ENCODE measurements at places on chromosomes 11 and 22.

- DNase-seq, result no peak
Observed at GRCh38 chr22:47452184-47452583, 689.7 kb downstream of the TBC1D22A start.

DNA sequence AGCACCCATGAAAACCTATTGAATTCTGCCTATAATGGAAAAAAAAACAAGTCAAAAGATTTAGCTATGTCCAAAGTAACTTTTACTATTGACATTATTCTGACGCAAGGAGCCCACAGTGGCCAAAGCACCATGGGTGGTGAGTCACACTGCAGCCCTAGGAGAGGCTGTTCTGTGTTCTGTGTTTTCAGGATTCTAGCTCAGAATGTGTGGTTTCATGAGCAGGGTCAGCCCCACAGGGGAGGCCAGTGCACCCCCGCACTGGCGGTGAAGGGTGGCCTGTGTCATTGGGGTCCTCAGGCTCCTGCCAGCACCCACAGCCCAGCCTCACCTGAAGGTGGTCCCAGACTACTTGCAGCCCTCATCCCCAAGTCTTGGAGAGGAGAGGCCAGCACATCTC, 112.2 kb downstream of the BRD1 start:
- no peak for DNase-seq

DNA sequence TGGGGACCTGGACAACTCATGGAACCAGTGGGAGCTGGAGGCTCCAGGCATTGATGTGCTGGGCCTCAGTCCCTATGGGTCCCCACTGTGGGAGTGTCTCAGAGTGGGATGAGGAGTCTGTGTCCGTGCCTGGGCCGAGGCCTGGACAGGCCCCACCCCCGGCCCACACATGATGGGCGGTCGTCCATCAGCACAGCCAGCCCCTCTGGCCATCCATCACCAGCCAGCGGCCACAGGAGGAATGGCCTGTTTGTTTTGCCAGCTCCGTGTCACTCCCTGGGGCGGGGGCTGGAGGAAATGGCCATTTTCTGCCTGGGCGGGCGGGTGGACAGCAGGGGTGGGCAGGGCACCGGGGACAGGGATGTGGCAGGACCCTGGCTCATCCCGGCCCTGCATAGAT, 13.0 kb upstream of the TBX1 start:
- no peak for DNase-seq

DNA sequence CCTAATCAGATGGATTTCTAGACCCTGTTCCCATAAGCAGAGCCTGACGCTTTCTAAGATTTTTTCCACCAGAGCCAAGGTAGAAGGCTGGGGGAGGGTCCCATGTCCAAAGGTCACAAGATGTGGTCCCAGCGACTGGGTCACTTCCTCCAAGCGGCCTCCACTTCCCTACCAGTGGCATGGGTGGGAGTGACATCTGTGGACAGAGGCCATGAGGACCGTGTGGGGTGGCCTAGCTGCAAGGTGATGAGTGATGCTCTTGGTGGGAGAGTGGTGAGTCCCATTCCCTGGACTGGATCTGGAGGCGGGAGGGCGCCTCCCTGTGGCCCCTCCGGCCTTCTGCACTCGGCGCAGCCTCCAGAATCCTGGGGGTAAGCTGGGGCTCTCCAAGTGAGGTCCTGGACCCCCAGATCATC, 32.4 kb upstream of the PRR5 start:
- no peak for DNase-seq

DNA sequence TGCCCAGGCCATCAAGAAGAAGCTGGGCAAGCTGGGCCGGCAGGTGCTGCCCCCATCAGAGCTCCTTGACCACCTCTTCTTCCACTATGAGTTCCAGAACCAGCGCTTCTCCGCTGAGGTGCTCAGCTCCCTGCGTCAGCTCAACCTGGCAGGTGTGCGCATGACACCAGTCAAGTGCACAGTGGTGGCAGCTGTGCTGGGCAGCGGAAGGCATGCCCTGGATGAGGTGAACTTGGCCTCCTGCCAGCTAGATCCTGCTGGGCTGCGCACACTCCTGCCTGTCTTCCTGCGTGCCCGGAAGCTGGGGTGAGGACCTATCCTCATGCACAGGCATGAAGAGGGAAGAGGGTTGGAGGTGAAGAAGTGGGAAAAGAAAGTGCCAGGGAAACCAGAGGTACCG, 5.3 kb upstream of the NHERF4 start:
- DNase-seq, result no peak

DNA sequence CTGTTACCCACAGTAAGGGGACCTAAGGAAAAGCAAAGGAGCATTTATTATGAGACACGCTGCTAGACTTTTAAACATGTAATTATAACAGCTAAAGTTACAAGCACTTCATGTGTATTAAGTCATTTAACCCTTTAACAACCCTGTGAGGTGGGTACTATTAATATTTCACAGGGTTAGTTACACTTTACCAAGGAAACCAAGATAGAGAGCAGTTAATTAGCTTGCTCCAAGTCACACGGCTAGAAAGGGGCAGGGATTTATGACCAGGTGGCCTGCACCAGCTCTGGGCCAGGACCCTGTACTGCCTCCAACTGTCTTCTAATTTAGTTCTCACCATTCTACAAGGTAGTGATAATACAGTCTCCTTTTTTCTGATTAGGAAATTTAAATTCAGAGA, 74.9 kb downstream of the RPL27A start:
- DNase-seq, result no peak

DNA sequence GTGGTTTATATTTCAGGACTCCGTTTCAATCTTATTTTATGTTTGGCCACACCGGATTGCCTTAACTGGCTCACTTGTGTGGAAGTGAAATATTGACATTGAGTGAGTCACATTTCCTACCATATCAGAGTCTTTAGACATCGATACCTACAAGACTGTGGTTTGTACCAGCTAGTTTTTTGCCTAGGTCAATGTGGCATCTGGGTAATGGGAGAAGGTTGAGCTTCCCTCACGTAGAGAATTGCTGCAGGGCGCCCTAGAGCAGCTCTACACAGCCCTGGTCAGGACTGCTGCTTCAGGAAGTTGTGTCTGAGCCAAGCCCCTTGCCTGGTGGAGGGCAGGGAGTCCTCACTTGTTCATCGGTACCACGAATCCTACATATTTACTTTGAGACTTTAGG, 1.6 kb downstream of the GRAMD1B start:
- no peak for DNase-seq

GRCh38 chr11:69167130-69167915, 11.6 kb downstream of the SMIM38 start:
- DNase-seq, result no peak

- DNase-seq, result no peak
Observed at GRCh38 chr22:41338614-41339212, 37.4 kb downstream of the ZC3H7B start.

DNA sequence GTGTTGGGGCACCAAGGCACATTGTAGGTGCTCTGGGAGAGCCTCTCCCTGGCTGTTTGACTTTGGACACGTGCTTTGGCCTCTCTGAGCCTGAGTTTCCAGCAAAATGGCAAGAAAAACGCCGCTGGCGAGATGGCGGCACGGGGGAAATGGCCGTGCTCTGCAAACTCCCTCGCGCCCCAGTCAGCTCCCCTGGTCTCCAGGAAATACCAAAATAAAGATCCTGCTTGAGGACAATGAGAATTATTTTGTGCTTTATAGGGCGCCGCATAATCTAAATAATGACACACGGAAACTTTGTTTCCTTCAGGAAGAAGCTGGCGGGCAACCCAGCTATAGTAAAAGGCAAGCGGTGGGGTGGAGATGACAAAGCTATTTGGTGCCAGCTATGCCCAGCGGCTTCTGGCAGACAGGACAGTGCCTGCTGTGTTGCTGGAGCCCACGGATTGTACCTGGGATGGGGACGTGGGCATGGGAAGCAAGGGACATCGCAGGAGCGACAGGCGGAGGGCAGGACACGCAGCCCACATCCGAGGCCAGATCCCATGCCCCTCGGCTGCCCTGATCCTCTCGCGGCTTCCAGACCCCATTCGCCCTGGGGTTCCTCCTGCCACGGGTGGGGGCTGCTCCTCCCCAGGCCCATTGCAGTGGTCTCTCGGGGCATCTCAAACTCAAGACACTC, 26.3 kb upstream of the RFPL3 start:
- DNase-seq, result no peak

DNA sequence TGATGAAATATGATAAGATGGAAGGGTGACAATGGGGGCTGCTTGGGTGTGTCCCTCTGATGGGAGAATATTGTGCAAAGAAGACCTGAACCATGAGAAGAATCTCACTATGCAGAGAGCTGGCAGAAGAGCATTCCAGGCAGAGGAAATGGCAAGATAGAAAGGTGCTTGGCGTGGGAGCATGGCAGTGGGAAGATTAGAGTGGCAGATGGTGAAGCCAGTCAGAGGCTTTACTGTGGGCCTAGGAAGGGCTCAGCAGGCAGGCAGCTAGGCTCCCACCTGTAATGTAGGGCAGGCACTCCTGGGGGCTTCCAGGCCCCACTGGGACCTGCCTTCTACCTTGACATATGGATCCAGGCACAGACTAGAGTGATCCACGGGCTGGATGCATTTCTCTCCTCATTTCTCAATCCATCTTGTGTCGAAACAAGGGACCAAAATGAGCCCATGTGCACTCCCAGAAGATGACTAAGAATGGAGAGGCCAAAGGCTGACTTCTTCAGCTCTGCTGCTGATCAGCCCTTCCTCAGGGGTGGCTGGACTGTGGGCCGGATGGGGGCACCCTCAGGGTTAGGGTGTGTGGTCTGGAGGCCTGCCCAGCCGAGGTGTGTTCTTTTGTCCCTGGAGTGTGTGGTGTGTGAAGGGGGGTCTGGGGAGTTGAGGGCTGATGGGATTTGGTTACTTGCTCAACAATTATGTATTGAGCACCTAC, 88.3 kb downstream of the TSPAN18 start:
- DNase-seq, result no peak

GRCh38 chr11:11346303-11346702, 6.7 kb downstream of the CSNK2A3 start:
- DNase-seq, result no peak

GRCh38 chr11:126350836-126351235, 4.7 kb upstream of the ST3GAL4 start:
- no peak for DNase-seq

GRCh38 chr11:46363455-46364005, 16.3 kb downstream of the DGKZ start:
- no peak for DNase-seq

DNA sequence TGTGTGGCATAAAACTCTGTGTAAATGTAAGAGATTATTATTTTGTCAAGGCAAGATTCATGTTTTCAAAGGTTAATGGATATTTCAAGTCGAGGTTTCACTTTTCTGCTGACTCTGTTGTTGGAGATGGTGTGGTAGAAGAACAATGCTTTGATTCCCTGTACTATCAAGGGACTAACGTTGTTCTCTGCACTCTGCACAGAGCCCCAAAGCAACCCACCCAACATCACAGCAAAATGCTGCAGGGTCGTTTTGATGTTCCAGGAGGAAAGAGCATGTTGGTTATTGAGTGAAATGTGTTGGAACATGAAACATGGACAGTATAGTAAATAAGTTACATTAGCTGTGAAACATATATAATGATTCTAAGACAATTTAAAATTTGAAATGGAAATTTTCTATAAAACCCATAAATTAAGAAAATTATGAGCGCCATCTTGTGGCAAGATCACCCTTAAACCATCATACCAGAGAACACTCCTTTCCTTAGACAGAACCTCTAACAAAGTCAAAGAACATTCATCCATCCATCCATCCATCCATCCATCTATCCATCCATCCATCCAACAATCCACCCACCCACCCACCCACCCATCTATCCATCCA, 164.4 kb upstream of the ZBED5 start:
- DNase-seq, result peak; percentile 18

DNA sequence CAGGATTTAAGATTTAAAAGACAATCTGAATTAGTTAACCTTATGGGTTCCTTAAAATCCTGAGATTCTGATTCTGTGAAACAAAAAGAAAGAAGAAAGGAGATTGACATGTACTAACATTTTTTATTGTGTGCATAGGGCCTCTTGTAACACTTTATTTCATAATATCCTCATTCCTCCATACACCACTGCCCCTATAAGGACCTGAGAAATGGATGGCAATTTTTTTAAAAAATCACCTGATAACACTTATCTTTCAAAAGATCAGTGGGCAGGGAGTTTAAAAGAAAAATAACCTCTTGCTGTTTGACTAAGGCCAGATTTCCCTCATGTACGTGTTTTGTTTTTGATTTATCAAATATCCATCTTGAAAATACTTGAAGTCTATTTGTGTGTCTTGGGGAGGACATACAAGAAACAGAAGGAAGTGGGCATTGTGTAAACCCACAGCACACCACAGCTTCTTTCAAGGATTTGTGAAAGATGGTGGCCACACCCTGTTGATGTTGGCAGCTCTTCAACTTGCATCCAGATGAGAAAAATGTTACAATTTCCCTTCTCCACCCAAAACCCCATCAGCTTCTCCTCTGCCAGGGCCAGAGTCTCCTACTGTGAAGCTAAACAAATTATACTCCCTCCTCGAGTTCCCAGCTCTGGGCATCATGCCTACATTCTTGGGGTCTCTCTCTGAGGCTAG, 35.0 kb upstream of the MPEG1 start:
- DNase-seq, result no peak

GRCh38 chr22:18023509-18024275, 669 bp downstream of the MICAL3 start:
- peak; percentile 58 for DNase-seq

- no peak for DNase-seq
Observed at GRCh38 chr22:45204819-45205218, 35.9 kb downstream of the KIAA0930 start.

DNA sequence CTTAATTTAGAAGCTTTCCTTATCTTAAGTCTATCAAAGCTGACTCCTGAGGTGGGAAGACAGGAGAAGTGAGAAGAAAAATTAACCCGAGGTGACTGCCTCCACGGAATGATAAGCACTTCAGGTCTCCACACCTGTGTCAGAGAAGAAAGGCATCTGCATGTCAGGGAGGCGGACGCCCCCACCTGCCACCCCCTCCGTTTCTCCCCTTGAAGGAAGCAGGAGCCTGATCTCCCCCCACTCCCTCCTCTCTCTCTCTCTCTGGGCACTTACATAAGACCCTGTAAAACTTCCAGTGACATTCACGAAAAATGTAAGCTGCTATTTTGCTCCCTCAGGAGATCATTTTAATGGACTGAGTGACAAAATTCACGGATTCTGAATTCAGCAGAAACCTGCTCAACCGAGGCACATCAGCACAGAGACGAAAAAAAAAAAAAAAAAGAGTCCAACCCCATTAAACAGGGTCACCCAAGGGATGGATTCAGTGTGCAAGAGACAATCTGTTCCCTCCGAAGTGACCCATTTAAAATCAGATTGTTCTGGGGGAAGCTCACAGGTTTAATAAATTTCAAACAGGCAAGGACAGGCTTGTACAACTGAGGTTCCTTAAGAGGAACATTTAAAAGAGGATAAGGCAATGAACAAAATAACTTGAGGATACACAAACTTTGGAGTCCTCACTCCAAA, 1.5 kb downstream of the LARGE1 start:
- DNase-seq, result no peak

GRCh38 chr22:42283278-42284201, 13.1 kb upstream of the TCF20 start:
- DNase-seq, result no peak

All from MM.1S (cell line).